ENCODE measurements at places on chromosomes 6 and 20.

GRCh38 chr6:83853178-83854000 is at the start of gene RIPPLY2:
RIPPLY2 (plus strand) TSS chr6:83853360; CDS start chr6:83853417, 57 bp downstream.
- H3K4me1 ChIP-seq: peaks cover 12% of the 10 kb centered on the region
- peak within 1 kb of the TSS; percentile 49 for H3K4me3 ChIP-seq
- H3K36me3 ChIP-seq: no peaks in the 10 kb centered on the region
- H3K27ac ChIP-seq: no peak within 1 kb of the TSS
- no peak for DNase-seq
- peaks cover 29% of the 10 kb centered on the region for H3K27me3 ChIP-seq

- no peaks in the 10 kb centered on the region for H3K27me3 ChIP-seq
- no peaks in the 10 kb centered on the region for H3K4me1 ChIP-seq
- H3K27ac ChIP-seq: no peak overlapping the region
- no peak overlapping the region for H3K4me3 ChIP-seq
- DNase-seq: no peak
These were observed 114.8 kb downstream of the RPS12 start for GRCh38 chr6:132929141-132929540.

DNA sequence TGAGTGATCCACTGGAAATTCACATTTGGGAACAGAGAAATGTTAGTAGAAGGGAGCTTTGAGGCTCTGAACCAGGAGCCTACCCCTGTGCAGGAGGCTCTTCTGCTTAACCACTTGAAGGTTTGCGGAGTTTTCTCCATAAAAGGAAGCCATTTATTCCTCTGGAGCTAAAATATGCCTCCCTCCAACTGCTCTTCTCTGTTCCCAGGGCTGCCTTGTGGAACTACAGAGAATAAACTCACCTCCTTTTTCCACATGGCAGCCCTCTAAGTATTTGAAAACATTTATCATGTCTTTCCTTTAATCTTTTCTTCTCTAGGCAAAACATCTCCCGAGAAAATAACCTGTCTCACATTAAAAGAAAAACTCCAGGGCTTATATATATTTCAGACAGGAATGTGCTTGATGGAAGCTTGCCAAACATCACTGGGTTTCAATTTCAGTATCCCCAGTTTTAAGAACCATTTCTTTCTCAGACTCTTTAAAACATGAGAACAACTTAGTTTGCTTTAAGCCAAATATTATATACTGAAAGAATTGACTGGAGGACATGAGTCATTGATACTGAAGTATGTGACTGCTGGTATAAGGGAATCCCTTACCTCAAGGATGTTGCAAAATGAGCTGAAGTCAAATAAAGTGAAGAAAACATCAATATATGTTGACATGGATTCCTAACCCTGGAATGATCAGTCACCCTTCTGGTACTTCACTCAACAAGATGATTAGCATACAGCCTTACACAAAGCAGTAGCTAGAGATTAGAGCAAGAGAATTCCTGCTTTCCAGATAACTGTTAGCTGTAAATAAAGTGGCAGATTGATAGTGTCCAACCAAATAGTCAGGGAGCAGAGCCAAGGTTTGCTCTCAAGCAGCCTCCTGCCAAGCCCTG is 74.0 kb downstream of the ZBTB2 start:
- no peak overlapping the region for H3K27ac ChIP-seq
- peaks cover 25% of the 10 kb centered on the region for H3K4me1 ChIP-seq
- H3K36me3 ChIP-seq: no peaks in the 10 kb centered on the region
- no peak for DNase-seq

GRCh38 chr6:22366214-22366613 is 69.4 kb upstream of the PRL start:
- H3K27ac ChIP-seq: no peak overlapping the region
- no peaks in the 10 kb centered on the region for H3K36me3 ChIP-seq
- no peak for DNase-seq
- no peaks in the 10 kb centered on the region for H3K4me1 ChIP-seq

DNA sequence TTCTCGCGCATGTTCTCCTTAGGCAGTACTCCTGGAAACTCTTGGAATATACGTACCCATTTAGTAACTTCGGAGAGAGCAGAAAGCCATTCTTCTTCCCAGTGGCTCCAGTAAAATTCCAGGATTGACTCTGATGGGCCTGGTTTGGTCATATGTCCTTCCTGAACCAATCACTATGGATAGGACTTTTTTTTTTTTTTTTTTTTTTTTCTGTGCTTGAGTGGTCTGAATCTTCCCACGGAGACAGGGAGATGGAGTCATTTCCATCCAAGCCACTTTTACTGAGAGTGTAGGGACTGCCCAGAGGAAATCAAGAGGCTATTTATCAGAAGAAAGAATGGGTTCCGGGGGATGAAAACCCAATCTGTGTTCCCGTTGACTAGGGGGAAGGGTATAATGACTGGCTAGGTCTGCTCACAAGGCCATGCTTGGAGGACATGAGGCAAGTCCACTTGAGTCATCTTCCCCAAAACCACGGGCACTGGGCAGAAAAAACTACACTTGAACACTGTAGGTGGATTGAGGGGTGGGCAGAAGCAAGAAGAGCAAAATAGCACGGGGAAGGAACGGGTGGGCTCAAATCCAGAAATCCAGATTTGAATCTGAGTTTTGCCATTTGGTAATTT is 35.4 kb upstream of the MRPS18A start:
- H3K27ac ChIP-seq: no peak overlapping the region
- no peaks in the 10 kb centered on the region for H3K27me3 ChIP-seq
- no peaks in the 10 kb centered on the region for H3K36me3 ChIP-seq
- H3K4me1 ChIP-seq: peaks cover 58% of the 10 kb centered on the region

GRCh38 chr20:44113618-44114376 is 73.2 kb downstream of the JPH2 start:
- H3K27ac ChIP-seq: no peak overlapping the region
- peaks cover 7% of the 10 kb centered on the region for H3K27me3 ChIP-seq
- H3K36me3 ChIP-seq: no peaks in the 10 kb centered on the region
- no peak for DNase-seq
- H3K4me1 ChIP-seq: peaks cover 9% of the 10 kb centered on the region

DNA sequence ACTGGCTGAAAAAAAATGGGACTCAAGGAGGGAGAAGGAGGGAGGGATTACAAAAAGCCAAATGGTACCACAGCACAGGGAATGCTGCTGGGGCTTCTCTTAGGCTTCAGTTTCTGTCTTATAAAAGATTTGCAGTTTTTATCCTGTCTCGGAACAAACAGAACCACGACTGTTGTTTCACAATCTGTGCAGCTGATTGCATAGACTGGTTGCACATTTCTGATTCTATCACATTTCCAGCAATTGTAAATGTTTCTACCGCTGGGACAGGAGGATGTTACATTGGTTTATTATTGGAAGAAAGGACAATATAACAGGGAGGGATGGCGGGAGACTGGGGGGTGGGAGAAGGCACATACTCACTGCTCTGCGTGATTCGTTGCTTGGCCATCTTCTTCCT is 73.5 kb upstream of the ARID1B start:
- no peak overlapping the region for H3K4me3 ChIP-seq
- no peak for DNase-seq
- H3K4me1 ChIP-seq: peaks cover 9% of the 10 kb centered on the region
- H3K27ac ChIP-seq: no peak overlapping the region

GRCh38 chr6:111844921-111845320 is 28.3 kb downstream of the FYN start:
- H3K4me3 ChIP-seq: no peak overlapping the region
- H3K27me3 ChIP-seq: no peaks in the 10 kb centered on the region
- peaks cover 43% of the 10 kb centered on the region for H3K4me1 ChIP-seq
- H3K36me3 ChIP-seq: no peaks in the 10 kb centered on the region

GRCh38 chr6:40844246-40844645 is 194.8 kb downstream of the UNC5CL start:
- H3K27me3 ChIP-seq: peaks cover 12% of the 10 kb centered on the region
- no peaks in the 10 kb centered on the region for H3K36me3 ChIP-seq
- no peak for DNase-seq

DNA sequence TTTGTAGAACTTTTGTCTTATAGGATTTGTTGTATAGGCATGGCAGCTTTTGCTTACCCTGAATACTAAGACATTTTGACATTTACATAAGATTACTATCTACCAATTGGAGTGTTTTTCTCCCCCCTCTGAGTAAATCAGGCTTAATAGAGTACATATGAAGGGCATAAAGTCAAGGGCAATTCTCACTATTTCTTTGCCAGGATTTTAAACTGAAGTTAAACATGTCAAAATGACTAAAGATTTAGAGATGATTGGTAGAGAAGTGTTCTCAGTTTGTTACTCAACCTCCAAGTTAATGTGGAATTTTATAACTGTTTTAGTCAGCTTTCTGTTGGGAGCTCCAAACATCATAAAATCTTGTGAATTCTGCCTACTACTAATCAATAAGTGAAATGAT is 157.8 kb downstream of the CDKAL1 start:
- DNase-seq: no peak
- no peak overlapping the region for H3K4me3 ChIP-seq
- H3K27me3 ChIP-seq: no peaks in the 10 kb centered on the region
- H3K36me3 ChIP-seq: no peaks in the 10 kb centered on the region
- H3K27ac ChIP-seq: no peak overlapping the region

GRCh38 chr6:139334806-139335446 is 39.5 kb downstream of the CITED2 start:
- no peak overlapping the region for H3K27ac ChIP-seq
- no peaks in the 10 kb centered on the region for H3K36me3 ChIP-seq
- DNase-seq: no peak
- no peaks in the 10 kb centered on the region for H3K27me3 ChIP-seq
- H3K4me1 ChIP-seq: no peaks in the 10 kb centered on the region

- no peak overlapping the region for H3K27ac ChIP-seq
- H3K36me3 ChIP-seq: no peaks in the 10 kb centered on the region
- DNase-seq: no peak
- H3K4me1 ChIP-seq: no peaks in the 10 kb centered on the region
These were observed 117.9 kb downstream of the GRM4 start for GRCh38 chr6:34027939-34028441.

DNA sequence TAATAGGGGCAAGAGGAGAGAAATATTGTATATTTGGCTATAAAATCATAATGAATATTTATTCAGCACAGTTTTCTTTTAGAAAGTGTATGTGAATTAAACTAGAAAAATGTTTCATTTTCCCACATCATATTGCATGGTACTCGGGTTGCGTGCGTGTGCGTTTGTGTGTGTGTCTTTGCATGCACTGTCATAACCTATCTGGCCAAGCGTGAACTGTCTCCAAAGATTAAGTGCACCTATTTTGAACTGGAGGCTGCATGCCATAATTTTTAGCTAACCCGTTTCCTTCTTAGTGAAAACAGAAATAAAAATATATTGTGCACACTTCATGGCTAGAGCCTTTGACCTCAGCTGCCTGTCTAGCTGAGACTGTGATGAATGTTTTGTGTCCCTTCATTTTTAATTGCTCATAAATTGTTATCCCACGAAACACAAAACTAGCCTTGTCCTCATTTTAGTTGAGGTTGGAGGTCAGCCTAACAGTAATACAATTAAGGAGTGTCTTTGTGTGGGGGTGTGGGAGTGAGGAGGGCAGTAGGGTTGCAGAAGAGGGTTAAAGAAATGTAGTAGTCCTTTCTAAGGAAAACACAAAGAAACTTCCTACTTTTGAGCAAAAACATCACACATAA is 336.1 kb upstream of the POU3F2 start:
- H3K27ac ChIP-seq: no peak overlapping the region
- no peaks in the 10 kb centered on the region for H3K27me3 ChIP-seq
- no peaks in the 10 kb centered on the region for H3K4me1 ChIP-seq

DNA sequence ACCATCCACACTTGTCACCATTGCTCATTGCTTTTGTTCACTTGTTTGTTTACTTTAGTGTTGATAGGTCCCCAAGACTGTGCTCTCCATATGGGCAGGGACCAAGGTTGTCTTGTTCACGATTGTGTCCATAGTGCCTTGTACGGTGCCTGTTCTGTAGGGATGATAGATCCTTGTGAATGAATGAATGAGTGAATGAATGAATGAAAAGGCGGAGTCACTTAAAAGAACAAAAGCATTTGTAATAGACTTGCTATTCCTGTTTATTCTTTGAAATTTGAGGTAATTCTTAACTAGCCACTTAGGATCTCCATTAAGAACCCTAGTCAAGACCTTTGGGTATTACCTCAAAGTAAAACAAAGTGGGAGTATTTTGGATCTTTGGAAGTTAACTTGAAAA is 47.0 kb downstream of the UTRN start:
- H3K36me3 ChIP-seq: peaks cover 24% of the 10 kb centered on the region
- peaks cover 71% of the 10 kb centered on the region for H3K4me1 ChIP-seq
- no peaks in the 10 kb centered on the region for H3K27me3 ChIP-seq
- no peak overlapping the region for H3K4me3 ChIP-seq

GRCh38 chr20:43140726-43141125 is 49.0 kb downstream of the PTPRT start:
- no peak overlapping the region for H3K27ac ChIP-seq
- no peak for DNase-seq
- H3K4me1 ChIP-seq: peaks cover 10% of the 10 kb centered on the region
- H3K4me3 ChIP-seq: no peak overlapping the region

DNA sequence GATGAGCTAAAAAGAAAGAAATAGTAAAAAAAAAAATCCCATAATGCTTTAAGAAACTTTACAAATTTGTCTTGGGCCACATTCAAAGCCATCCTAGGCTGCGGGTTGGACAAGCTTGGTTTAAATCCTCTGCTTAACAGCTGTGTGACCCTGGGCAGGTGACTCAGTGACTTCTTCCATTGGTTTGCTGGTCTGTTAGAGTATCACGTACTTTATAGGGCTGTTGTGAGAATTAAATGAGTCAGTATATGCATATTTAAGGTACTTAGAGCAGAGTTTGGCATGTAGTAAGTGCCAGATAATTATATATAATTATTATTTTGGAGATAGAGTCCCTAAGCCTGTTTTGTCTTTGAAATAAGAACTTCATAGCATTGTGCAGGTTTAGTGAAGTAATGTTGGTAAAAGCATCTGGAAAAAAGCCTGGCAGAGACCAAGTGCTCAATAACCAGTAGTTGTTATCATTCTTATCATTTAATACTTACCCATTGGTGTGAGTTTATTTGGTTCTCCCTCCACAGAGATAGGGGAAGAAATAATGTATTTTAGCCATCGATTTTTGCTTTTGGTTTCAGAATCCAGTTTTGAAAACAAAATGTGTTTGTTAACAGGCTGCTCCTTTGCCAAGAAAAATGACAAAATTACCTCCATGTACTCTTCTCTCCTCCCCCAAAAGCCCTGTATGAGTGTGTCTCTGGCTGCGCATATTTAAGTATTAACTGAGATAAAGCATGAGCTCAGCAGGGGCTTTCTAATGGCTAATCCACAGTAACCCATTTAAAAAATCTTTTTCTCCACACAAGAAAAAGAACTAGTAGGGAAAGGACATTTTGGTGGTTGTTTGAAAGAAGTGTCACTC is 67.2 kb downstream of the FOXO3 start:
- DNase-seq: no peak
- H3K4me3 ChIP-seq: no peak overlapping the region
- no peak overlapping the region for H3K27ac ChIP-seq
- H3K36me3 ChIP-seq: no peaks in the 10 kb centered on the region
- peaks cover 21% of the 10 kb centered on the region for H3K4me1 ChIP-seq
